ENCODE measurements at places on chromosomes 16 and 17.
A peak's percentile ranks its signal among the peaks of the same experiment; 100 is the strongest.

DNA sequence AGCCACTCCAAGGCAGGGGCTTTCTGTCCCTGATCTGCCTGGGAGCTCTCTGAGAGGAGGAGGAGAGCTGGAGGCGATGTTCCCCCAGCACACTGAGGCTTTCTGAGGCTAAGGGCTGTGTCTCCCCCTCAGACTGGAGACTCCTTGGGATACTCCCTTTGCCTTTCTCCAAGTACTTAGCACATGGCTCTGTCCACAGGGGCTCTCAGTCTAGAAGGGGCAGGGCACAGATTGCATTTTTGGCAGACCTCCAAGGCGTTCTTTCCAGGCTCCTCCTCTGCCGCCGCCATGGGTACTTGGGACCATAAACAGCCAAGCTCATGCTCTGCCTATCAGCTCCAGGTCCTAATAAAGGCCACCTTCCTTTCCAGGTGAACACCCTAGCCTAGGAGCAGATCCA lies 1.8 kb upstream of the GIP start:
- DNase-seq: no peak

DNA sequence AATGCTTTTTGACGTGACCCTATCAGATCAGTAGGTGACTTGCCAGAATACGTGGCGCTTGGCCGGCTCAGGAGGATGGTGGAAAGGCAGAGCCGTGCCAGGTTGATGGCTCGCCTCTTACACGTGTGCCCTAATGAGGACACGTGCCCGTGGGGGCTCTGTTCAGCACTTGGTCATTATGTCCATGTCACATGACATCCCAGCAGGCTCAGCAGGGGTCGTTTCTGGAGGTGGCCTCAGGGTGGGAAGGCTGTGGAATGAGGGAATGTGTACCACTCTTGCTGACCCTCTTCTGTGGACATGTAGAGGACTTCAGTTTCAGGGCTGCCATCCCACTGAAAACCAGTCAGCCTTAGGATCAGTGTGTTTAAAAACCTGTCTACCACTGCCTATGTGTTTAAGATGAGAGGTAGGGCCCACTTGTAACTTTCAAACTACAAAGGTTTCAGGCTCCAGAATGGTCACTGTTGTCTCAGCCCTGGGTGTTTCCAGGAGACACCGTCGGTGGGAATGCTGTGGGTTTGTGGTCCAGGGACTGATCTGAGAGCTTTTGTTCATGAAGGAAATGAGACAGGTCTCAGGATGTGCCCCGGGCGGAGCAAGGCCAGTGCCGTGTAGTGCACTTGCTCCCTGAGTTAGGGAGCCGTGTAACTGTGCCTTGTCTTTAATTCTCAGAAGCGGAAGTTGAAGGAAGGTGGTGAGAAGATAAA lies 12.1 kb downstream of the UBN1 start:
- DNase-seq: no peak

- no peak for DNase-seq
These were observed 3.2 kb downstream of the CDH8 start for GRCh38 chr16:62033065-62033464.

- no peak for DNase-seq
These were observed 897 bp downstream of the OMG start for GRCh38 chr17:31296142-31296541.

GRCh38 chr16:85571563-85571812 lies 41.6 kb upstream of the GSE1 start:
- no peak for DNase-seq

GRCh38 chr17:4195306-4195705 lies 52.3 kb downstream of the CYB5D2 start:
- no peak for DNase-seq

GRCh38 chr16:67710607-67711006 lies 8.5 kb downstream of the GFOD2 start:
- DNase-seq: no peak

GRCh38 chr17:15257258-15257788 lies 7.8 kb downstream of the PMP22 start:
- DNase-seq: peak; percentile 89

GRCh38 chr17:74567397-74567796 lies at the start of gene CD300H:
Gene CD300H, minus strand, starts transcription at chr17:74567509.
- no peak for DNase-seq

GRCh38 chr16:6113749-6114148 lies 1016.2 kb upstream of the EEF2KMT start:
- no peak for DNase-seq

DNA sequence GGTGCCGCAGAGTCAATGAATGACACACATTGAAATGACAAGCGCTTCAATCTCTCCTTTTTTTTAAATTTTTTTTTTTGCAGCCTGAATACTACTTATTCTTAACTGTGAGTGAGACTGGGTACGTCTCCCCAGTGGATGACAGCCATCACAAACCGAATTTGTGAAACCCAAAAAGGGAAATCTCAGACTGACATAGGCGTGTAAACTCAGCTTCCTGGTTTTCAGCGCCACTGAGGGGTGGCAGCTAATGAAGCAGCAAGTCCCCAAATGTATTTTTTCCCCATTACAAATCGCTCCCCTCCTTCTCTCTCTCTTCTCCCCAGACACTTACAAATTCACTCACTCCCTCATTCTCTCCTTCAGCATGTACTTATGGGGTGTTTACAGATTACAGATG lies 196.0 kb downstream of the MAF start:
- DNase-seq: no peak

- no peak for DNase-seq
These were observed 63.6 kb upstream of the NFAT5 start for GRCh38 chr16:69501956-69502745.

GRCh38 chr17:10271106-10271562 lies 72.7 kb upstream of the GAS7 start:
- no peak for DNase-seq

- no peak for DNase-seq
These were observed 34.0 kb downstream of the CCDC57 start for GRCh38 chr17:82178499-82179261.

DNA sequence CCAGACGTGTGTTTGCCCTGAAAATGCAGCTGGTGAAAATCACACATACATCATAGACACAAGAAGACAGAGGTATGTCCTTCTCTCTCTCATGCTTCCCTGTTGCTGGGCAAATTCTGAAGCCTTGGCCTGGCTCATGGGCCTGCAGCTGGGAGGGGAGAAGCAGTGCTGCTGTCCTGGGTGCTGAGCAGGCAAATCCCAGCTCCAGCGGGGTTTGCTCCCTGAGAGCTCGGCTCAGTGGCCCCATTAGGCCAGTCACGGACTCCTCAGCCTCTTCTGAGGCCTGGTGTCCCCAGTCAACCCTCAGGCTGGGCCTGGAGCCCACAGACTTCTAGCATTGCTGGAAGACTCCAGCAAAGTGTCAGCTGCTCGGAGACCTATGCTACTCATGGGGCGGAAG lies 11.7 kb downstream of the RHBDL3 start:
- DNase-seq: peak; percentile 65

DNA sequence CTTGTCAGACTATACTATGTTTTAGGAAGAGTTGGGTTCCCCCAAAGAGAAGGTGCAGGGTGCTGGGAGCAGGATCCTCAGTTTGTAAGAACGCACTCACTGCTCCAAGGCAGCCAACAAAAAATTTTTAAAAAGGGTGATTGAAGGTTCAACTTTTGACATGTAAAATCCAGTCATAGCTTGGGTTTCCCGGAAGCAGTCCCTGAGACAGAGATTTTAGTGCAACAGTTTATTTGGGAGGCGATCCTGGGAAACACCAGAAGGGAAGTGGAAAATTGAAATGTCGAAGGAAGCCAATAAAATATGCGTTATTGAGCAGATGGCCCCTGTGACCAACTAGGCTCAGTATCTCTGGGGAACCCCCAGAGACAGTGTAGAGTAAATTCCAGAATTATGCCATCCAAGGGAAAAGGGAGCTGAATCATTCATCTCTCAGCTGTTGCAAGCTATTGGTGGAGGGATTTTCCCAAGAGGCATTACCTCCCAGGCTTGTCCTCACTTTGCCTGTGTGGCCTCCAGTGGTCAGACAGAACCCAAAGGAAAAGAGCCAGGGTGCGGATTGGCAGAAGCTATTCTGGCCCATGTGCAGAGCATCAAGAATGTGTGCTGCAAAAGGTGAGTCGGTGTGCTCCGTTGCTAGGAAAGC lies 72.9 kb downstream of the HS3ST3B1 start:
- DNase-seq: no peak

- DNase-seq: no peak
These were observed 8.1 kb downstream of the RSL1D1 start for GRCh38 chr16:11843206-11843605.

GRCh38 chr16:54204756-54205155 lies 81.8 kb downstream of the IRX3 start:
- DNase-seq: no peak

DNA sequence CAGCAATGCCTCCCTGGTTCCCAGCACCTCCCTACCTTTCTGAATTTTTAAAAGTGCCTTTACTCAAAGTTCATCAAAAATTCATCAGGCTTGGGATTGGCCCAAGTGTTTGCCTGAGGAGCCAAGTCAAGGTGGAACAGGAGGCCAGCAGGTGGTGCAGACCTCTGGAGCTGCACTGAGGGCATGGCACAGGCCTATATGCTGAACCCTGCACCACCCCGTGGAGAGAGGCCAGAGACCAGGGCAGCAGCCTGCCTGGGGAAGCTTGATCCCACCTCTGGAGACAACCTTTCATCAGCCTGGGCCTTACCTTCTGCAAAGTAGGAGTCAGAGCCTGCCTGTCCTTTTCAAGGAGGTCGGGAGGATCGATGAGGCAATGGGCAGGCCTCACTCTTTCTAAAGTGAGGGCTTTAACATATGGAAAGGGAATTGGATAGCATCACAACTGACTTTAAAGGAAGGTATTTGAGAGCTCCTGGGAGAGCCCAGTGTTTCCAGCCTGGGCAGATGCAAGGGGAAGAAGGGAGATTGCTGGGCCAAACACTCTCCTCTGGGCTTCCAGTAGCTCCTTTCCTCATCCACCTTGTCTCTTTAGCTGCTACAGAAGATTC lies 31.8 kb upstream of the TMEM132E start:
- DNase-seq: no peak

DNA sequence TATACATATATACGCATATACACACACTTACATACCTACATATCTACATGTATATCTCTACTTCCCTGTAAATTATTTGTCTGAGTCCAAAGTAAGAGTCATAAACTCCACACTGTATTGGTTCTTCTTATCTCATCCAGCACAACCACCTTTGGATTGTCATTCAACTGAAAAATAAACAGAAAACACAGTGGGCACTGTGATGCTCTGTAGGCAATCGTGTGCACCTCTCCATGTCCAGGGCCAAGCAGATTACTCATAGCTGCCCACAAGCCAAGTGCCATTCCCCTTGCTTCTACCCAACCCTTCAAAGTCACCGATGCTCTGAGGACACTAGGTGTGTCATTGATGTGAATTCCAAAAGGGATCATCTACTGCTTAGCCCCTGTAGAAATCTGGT lies 12.9 kb upstream of the TEKT3 start:
- no peak for DNase-seq

- DNase-seq: no peak
These were observed 17.3 kb upstream of the LASP1NB start for GRCh38 chr17:38907930-38908675.

GRCh38 chr16:2180962-2181923 lies 15.2 kb downstream of the CASKIN1 start:
- no peak for DNase-seq

DNA sequence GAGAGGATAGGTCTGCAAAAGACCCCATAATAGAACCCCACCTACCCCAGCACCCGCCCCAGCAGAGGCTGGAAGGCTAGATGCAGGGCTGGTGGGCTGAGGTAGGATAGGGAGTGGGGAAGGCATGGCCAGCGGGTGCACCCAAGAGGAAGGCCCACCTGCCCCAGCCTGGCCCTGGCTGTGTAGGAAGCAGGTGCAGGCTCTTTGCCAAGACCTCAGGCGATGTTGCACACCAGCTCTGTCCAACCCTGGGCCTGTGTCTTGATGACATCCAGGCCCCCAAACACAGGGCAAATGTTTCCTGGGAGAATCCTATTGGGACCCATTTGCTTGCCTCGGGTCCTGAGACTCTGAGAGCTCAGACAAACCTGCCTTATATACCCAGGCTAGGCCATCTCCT lies 12.2 kb downstream of the UNC119 start:
- no peak for DNase-seq

- no peak for DNase-seq
These were observed 85.9 kb upstream of the PLCG2 start for GRCh38 chr16:81693041-81693743.

- DNase-seq: no peak
These were observed 9.1 kb downstream of the FLCN start for GRCh38 chr17:17227608-17228520.

DNA sequence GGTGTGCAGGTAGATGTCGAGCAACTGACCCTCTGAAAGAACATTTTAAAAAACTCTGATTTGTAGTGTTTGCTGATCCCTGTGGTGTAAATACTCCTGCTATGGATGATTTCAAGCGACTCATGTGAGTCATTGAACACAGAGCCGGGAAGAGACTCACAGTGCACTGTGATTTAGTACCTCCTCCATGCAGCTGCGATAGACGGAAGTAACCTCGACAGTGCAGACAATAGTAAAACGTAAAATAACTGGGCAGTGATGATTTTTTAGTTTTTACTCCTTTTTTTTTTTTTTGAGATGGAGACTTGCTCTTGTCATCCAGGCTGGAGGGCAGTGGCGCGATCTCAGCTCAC lies 8.7 kb downstream of the TBX21 start:
- no peak for DNase-seq

DNA sequence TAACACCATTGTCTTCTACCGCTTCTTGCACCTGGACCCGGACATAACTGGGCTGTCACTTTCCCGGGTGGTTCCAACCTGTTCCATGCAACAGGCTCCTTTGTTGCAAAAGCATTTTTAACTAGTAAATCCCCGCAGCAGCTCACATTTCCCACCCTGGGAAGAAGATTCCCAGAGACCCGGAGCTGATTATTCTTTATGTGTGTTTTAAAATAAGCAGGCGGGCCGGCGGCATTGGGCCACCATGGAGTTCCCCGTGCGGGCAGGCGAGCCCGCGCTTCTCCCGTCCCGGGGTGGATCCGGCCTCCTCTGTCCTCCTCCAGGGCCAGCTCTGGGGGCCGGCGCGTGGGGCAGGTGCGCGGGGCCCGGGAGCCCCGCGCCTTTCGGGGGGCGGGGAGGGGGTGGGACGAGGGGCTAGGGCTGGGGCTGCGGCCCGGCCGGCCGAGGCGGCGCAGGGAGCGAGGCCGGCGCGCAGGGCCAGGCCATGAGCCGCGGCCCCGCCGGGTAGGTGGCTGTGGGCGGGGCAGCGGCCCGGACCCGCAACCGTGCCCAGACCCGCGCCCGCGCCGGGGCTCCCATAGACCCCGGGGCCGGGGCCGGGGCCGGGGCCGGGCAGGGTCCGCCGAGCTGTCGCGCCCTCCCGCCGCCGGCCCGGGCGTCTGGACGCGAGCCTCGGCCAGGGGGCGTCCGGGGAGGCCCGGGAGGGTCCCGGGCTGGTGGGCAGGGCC lies 1.7 kb downstream of the CRAMP1 start:
- peak; percentile 24 for DNase-seq

GRCh38 chr17:6936370-6937028 lies 59.4 kb upstream of the ALOX12 start:
- no peak for DNase-seq

- DNase-seq: no peak
These were observed 206.8 kb downstream of the PRKCA start for GRCh38 chr17:66508896-66509844.

DNA sequence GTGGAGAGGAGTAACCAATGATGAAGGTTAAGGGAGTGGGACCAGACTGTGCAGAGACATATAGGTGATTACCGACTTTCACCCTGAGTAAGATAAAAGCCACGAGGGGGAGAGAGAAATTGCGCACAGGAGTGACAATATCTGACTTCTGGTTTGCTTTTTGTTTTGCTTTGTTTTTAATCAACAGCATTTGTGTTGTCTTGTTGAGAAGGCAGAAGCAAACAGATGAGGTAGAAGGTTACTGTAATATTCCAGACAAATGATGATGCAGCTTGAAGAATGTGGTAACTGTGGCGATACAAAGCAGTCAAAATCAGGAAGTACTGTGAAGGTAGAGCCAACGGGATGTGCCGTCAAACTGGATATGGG lies 7.5 kb downstream of the PELP1 start:
- DNase-seq: no peak
